SJCRH30 (cell line): ENCODE measurements at places on chromosomes 4 and X. TPM values are rescaled to one million over a fixed set of nuclear protein-coding genes. Genes with fewer than 3 reads are reported as not detected.
A peak's percentile ranks its signal among the peaks of the same experiment; 100 is the strongest.

Gene HSFX2
- total RNA-seq = not detected in 2 replicates

Gene FGD1
- total RNA-seq = 4.5 and 4.7 TPM in 2 replicates

Gene PROM1
- total RNA-seq = 23.0 and 23.4 TPM in 2 replicates

Gene ETFDH
- 6.1 and 8.9 TPM in 2 replicates for total RNA-seq

Gene ADGRG4
- not detected in 2 replicates for total RNA-seq

Gene EFHC2
- 0.04 and 0.18 TPM in 2 replicates for total RNA-seq

Gene MED28
- 39.2 and 43.7 TPM in 2 replicates for total RNA-seq

Gene CNKSR2
- total RNA-seq = 24.7 and 33.0 TPM in 2 replicates

Gene RS1
- total RNA-seq = not detected in 2 replicates

GRCh38 chr4:127698789-127699200 lies 31.4 kb upstream of the SLC25A31 start:
- no peaks in the 10 kb centered on the region for H3K27me3 ChIP-seq
- no peaks in the 10 kb centered on the region for H3K36me3 ChIP-seq
- H3K4me3 ChIP-seq = no peak overlapping the region

DNA sequence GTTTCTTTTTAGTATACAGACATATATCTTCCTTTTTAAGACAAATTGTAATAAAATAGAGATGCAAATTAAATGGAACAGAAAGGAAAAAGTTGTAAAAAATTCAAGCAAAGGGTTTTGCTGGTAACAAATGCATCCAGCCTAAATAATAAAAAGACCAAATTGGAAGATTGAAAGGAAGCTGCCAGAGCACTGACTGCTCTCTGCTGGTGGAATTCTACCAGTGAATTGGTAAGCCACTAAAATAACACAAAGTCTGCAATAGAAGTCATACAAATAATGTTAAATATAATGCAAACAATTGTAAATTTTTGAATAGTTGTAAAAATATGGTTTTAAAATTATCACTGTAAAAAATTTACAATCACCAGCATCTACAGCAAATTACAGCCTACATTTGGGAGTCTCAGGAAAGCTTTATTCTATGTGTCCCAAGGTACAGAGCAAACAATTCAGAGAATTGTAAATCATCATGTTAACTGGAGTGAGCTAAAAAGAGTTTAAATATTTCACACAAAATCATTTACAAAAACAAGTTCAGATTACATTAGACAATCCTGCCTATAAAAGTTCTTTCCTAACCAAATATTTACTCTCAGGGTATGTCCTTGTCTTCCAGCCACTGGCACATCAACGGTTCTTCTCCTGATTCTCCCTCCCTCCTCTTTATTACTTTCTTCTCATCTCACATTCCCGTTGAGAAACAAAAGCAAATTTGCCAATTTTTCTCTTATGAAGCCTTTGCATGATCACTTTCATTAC lies 1322.5 kb downstream of the PCDH7 start:
- no peaks in the 10 kb centered on the region for H3K36me3 ChIP-seq
- H3K27ac ChIP-seq = no peak overlapping the region
- no peak for DNase-seq
- no peak overlapping the region for H3K4me3 ChIP-seq
- no peaks in the 10 kb centered on the region for H3K4me1 ChIP-seq

DNA sequence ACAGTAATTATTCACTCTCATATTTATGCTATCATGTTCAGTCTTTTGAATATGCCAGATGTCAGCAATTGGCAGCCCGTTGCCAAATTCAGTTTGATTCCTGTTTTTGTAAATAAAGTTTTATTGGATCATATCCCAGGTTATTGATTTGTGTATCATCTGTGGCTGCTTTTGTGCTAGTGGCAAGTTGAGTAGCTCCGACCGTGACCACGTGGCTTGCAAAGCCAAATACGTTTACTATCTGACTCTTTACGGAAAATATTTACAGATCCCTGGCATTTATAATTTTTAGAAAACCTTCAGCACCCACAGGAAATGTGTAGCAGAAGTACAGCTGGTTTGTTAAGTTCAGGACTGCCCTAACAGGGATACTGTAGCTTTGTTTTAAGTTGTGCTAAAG lies 67.4 kb downstream of the VCX2 start:
- DNase-seq = no peak
- no peaks in the 10 kb centered on the region for H3K36me3 ChIP-seq
- H3K4me1 ChIP-seq = no peaks in the 10 kb centered on the region
- H3K27me3 ChIP-seq = no peaks in the 10 kb centered on the region
- H3K27ac ChIP-seq = no peak overlapping the region
- H3K4me3 ChIP-seq = no peak overlapping the region

GRCh38 chrX:131477498-131477897 lies 66.4 kb upstream of the OR13H1 start:
- H3K27me3 ChIP-seq = no peaks in the 10 kb centered on the region
- H3K36me3 ChIP-seq = no peaks in the 10 kb centered on the region
- no peak for DNase-seq
- no peak overlapping the region for H3K27ac ChIP-seq

DNA sequence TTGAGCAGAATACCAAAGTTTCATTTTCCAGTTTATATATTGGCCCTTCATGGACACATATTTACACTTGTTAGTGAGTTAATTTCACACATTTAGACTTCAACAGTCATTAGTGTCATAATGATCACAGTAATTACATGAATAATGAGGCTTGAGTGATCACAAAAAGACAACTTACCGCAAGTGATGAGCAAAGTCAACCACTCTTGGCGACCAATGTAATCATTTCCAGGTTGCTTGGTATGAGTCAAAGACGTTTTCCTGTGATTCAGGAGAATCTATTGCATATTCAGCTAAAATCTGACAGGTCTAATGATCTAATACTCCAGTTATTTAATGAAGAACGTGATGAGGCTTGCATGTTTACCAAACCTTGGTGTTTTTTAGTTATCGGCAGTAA lies 407.9 kb upstream of the TENM3 start:
- H3K27me3 ChIP-seq = no peaks in the 10 kb centered on the region
- no peak overlapping the region for H3K4me3 ChIP-seq
- H3K36me3 ChIP-seq = no peaks in the 10 kb centered on the region
- H3K27ac ChIP-seq = no peak overlapping the region

DNA sequence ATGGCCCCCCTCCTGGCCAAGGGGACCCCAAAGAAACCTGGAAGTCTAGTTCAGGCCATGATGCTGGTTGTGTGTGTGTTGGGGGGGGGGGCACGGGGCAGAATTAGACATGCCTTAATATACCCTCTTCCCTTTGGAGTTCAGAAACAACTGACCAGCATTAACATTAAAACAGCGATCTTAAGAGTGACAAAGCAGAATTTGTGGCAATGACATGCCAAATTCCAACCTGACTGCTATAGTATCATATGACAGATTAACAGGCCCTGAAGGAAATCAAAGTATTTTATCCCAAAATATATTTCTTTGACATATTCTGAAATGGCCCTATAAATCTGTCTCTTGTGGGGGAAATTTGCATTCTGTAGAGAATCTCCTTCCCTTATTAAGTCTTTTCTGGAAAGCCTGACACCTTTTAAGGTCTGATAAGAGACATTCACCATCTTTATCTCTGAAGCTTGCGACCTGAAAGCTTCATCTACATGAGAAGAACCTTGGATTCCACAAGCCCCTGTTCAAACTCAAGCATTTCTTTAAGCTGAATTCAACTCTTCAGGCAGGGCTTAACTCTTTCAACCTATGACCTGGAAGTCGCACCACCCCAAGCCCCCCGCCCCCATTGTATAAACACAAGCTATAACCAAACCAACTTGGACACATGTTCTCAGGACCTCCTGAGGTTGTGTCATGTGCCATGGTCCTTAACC lies 40.2 kb downstream of the ABCB7 start:
- no peaks in the 10 kb centered on the region for H3K27me3 ChIP-seq
- no peaks in the 10 kb centered on the region for H3K4me1 ChIP-seq
- H3K27ac ChIP-seq = no peak overlapping the region
- H3K36me3 ChIP-seq = peaks cover 4% of the 10 kb centered on the region
- H3K4me3 ChIP-seq = no peak overlapping the region

- no peaks in the 10 kb centered on the region for H3K4me1 ChIP-seq
- no peak overlapping the region for H3K4me3 ChIP-seq
- no peak overlapping the region for H3K27ac ChIP-seq
- H3K27me3 ChIP-seq = no peaks in the 10 kb centered on the region
- DNase-seq = no peak
Observed at GRCh38 chr4:169861593-169861992, 103.8 kb upstream of the HPF1 start.

GRCh38 chrX:130805903-130806302 lies 97.1 kb downstream of the ENOX2 start:
- no peaks in the 10 kb centered on the region for H3K27me3 ChIP-seq
- H3K4me3 ChIP-seq = no peak overlapping the region
- H3K27ac ChIP-seq = no peak overlapping the region
- no peaks in the 10 kb centered on the region for H3K4me1 ChIP-seq
- H3K36me3 ChIP-seq = no peaks in the 10 kb centered on the region

GRCh38 chr4:7719354-7720174 lies 220.1 kb downstream of the AFAP1 start:
- no peaks in the 10 kb centered on the region for H3K27me3 ChIP-seq
- peak; percentile 70 for DNase-seq
- no peaks in the 10 kb centered on the region for H3K36me3 ChIP-seq
- no peaks in the 10 kb centered on the region for H3K4me1 ChIP-seq
- no peak overlapping the region for H3K4me3 ChIP-seq

- no peaks in the 10 kb centered on the region for H3K4me1 ChIP-seq
- H3K27me3 ChIP-seq = no peaks in the 10 kb centered on the region
- H3K36me3 ChIP-seq = no peaks in the 10 kb centered on the region
- no peak overlapping the region for H3K4me3 ChIP-seq
Observed at GRCh38 chrX:133530960-133531359, 115.7 kb upstream of the GPC4 start.

DNA sequence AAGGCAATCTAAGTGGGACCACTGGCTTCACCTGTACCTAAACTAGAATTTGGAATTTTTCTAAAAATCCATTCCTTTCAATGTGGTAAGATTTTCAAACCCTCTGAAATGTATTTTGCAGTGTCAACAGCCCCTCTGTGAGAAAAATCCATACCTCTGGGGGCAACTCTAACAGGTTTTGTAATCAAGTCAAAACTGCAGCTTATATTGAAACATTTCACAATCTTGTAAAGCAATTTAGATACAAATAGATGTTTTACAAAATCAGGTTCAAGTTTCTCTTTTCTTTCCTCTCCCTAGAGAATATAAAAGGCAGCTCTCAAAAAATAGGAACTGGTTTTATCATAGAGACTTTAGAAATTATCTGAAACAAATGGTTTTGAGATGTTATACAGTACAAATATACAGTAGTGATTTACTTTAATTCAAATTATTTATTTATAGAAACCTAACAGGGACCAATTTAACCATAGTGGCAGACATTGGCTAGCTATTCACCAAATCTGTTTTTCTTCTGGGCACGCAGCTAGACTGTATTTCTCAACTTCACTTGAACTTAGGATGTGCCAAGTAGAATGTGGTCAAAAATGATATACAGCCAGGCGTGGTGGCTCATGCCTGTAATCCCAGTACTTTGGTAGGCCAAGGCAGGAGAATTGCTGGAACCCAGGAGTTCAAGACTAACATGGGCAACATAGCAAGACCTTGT lies 36.3 kb upstream of the SPINK2 start:
- H3K27me3 ChIP-seq = no peaks in the 10 kb centered on the region; the same call in 1 of the 2 replicates
- H3K4me3 ChIP-seq = no peak overlapping the region
- H3K36me3 ChIP-seq = no peaks in the 10 kb centered on the region
- H3K27ac ChIP-seq = no peak overlapping the region
- no peak for DNase-seq
- H3K4me1 ChIP-seq = no peaks in the 10 kb centered on the region

- H3K4me1 ChIP-seq = peaks cover 31% of the 10 kb centered on the region
- no peaks in the 10 kb centered on the region for H3K36me3 ChIP-seq
- H3K27ac ChIP-seq = no peak overlapping the region
- no peak overlapping the region for H3K4me3 ChIP-seq
- no peaks in the 10 kb centered on the region for H3K27me3 ChIP-seq
Observed at GRCh38 chr4:76691807-76692582, 205.9 kb downstream of the SOWAHB start.

- DNase-seq = peak; percentile 9
- H3K4me3 ChIP-seq = no peak overlapping the region
- no peak overlapping the region for H3K27ac ChIP-seq
- H3K36me3 ChIP-seq = no peaks in the 10 kb centered on the region
Observed at GRCh38 chrX:128992107-128992971, 531.0 kb downstream of the SMARCA1 start.

DNA sequence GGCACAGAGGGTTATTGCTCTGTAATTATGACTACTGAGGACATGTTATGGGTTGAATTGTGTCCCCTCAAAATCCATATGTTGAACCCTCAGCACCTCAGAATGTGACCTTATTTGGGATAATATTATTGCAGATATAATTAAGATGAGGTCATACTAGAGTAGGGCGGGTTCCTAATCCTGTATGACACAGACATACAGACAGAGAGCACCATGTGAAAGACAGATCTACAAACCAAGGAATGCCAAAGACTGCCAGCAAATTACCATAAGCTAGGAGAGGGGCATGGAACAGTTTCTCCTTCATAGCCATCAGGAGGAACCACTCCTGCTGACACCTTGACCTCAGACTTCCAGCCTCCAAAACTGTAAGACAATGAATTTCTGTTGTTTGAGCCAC lies 115.2 kb upstream of the OTUD4 start:
- DNase-seq = no peak
- H3K27ac ChIP-seq = no peak overlapping the region
- no peaks in the 10 kb centered on the region for H3K4me1 ChIP-seq
- H3K27me3 ChIP-seq = no peaks in the 10 kb centered on the region
- H3K4me3 ChIP-seq = no peak overlapping the region

DNA sequence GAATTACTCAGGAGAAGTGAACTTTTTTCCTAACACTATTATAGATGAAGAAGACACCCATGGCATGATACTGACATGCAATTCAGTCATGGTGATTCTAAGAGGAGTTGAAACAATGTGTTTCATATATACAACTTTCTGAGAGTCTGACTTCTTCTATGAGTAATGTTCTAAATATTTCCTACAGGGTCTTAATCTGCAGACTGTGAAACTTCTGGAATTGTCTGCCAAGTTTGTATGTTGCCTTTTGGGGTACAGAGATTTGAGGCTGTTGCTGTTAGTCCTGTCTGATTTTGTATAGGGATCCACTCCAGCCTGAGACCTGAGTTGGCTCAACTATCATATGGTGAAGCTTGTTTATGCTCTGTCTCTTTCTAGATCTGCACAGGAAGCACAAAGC lies 160.6 kb upstream of the GATB start:
- no peaks in the 10 kb centered on the region for H3K4me1 ChIP-seq
- no peak overlapping the region for H3K4me3 ChIP-seq
- H3K27ac ChIP-seq = no peak overlapping the region
- no peak for DNase-seq

DNA sequence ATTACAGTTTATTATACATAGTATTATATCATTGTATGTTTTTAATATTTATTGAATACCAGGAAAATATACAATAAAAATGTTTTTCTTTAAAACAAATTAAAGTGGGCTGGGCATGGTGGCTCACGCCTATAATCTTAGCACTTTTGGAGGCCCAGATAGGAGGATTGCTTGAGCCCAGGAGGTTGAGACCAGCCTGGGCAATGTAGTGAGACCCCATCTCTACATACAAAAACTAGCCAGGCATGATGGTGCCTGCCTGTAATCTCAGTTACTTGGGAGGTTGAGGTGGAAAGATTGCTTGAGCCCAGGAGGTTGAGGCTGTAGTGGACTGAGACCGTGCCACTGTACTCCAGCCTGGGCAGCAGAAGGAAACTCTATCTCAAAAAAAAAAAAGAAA lies 38.3 kb upstream of the PDS5A start:
- no peaks in the 10 kb centered on the region for H3K4me1 ChIP-seq
- no peak for DNase-seq
- no peaks in the 10 kb centered on the region for H3K36me3 ChIP-seq
- no peak overlapping the region for H3K4me3 ChIP-seq
- no peak overlapping the region for H3K27ac ChIP-seq
- no peaks in the 10 kb centered on the region for H3K27me3 ChIP-seq
